Activated T-cell treated with anti-CD3 and anti-CD28 coated beads, Interleukin-2, amount 50 U/mL, for 48 hours (primary cell): ENCODE measurements at places on chromosomes 7 and 10.

- DNase-seq = no peak
Measured at GRCh38 chr7:157994319-157994718, 593.3 kb downstream of the PTPRN2 start.

DNA sequence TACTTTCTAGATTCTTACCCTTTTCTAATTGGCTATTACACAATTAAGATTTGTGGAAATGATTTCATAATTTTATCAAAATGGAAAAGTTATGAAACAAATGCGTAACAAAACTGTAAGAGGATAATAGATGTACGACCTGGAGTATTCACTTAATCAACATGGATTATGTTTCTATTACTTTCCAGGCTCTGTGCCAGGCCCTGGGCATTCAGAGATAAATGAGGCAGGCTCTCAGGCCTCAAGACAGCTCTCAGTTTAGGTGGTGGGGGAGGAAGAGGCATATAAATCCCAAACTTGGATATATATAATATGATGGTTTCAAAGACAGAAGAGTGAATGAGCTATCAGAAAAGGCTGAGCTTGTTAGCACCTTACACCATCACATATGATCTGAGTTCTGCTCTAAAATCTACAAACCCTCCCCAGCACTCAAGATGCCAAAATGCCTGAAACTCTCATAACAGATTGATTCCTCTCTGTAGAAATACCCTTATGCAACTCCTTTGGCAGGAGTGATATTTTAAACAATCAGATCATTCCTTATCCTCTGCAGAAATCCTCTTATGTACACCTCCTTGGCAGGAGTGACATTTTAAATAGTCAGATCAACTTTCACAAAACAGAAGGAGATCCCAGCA lies 42.5 kb downstream of the ACBD5 start:
- DNase-seq = no peak

DNA sequence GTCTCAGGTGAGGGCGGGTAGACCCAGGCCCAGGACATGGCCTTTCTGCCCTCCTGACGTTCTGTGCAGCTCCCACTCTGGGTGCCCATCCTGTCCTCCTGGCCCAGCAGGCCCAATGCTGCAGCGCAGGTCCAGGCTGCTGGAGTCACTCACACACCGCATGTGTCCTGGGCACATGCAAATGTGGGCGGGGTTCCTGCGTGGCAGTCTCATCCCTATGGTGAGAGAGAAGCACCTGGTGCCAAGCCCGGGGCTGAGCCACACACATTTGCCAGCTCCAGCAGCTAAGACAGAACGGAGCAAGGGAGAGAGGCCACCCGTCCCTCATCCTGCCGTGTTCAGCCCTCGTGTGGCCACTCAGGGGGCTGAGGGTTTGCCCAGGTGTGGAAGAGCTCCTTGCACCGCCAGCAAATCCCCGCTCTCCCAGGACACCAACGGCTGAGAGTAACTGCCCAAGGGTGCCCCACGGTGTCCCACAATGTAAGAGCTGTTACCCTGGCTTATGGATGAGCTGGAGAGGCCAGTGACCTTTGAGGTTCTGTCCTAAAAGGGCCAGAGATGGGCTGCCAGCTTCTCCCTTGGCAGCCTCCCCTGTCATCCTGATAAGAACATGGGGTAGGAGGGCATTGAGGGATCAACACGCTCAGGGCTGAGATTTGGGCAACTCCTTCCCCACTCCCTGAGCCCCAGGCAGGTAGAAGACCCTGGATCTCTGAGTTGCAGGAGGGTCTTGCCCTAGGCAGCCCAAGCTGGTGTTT lies 4.4 kb downstream of the FUOM start:
- DNase-seq = no peak

GRCh38 chr7:5428478-5429252 lies 5.0 kb upstream of the TNRC18 start:
- DNase-seq = peak; percentile 37

DNA sequence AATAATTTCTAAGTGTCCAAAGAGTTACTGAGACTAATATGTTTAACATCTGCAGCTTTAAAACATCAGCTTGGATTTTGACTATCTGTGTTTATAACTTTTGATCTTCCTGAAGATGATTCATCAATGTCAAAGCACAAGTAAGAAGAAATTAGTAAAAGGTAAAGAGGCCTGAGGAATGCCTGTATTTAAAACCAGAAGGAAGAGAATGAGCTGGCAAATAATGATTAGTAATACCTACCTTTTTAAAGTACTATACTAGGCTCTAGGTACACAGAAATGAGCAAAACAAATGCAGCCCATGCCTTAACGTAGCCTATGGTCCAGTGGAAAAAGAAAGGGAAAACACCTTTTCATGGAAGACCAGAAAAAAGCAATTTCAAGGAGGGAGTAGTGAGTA lies 158.0 kb downstream of the KCND2 start:
- no peak for DNase-seq

GRCh38 chr7:135098391-135098790 lies 49.5 kb upstream of the TMEM140 start:
- no peak for DNase-seq
